ENCODE measurements at places on chromosomes 6 and 20. TPM values are rescaled to one million over a fixed set of nuclear protein-coding genes. Genes with fewer than 3 reads are reported as not detected.

The E2F1 gene
- total RNA-seq, result 8.2 TPM

The POFUT1 gene
- 52.3 TPM for total RNA-seq

The MDFI gene
- 82.3 TPM for total RNA-seq

The SLC24A3 gene
- not detected for total RNA-seq

The BPIFB2 gene
- not detected for total RNA-seq

The AGPAT4 gene
- total RNA-seq, result 11.0 TPM

The SLC17A3 gene
- total RNA-seq, result not detected

The HS3ST5 gene
- total RNA-seq, result not detected

The EMILIN3 gene
- not detected for total RNA-seq

The NEURL2 gene
- total RNA-seq, result 5.6 TPM

The IL17A gene
- not detected for total RNA-seq

The CD2AP gene
- 36.6 TPM for total RNA-seq

The MRPS18B gene
- total RNA-seq, result 73.2 TPM

The IMPG1 gene
- 0.29 TPM for total RNA-seq

The BPIFB3 gene
- not detected for total RNA-seq

The FRK gene
- under 0.01 TPM for total RNA-seq

The TMEM170B gene
- total RNA-seq, result 2.3 TPM

The GTSF1L gene
- not detected for total RNA-seq

The PAK5 gene
- total RNA-seq, result not detected

The SIRPB1 gene
- 1.6 TPM for total RNA-seq

The PSMB8 gene
- total RNA-seq, result 34.3 TPM

The UST gene
- total RNA-seq, result under 0.01 TPM

The TPX2 gene
- 40.5 TPM for total RNA-seq

The PTCHD4 gene
- 24.5 TPM for total RNA-seq

The SYTL3 gene
- 1.3 TPM for total RNA-seq

The OPRM1 gene
- total RNA-seq, result not detected

The RAET1G gene
- total RNA-seq, result 0.33 TPM

The RIPPLY2 gene
- total RNA-seq, result not detected

The SALL4 gene
- total RNA-seq, result 0.65 TPM
